Natural killer cell treated with Interleukin-12 subunit alpha and Interleukin-12 subunit beta and Interleukin-15 and Interleukin-18, amount 100 ng/mL, for 72 hours (primary cell): ENCODE measurements at places on chromosomes 3 and 15.

DNA sequence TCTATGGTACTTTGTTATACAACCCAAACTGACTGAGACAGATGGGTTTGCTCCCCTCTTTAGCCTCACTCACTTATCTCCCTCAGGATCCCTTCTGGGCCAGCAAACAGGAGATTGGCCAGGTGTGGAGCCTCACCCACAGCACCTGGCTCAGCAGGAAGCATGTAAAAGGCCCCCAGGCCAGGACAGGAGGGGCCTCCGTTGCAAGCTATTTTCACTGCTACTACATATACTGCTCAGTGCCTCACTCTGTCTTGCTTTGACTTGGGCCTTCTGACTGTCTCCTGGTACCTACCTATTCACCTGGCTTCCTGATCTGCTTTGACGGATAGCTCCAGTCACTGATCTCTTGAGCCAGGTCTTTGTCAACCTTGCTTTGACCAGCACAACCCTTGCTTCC, 20.4 kb upstream of the TPM1 start:
- no peak for DNase-seq

GRCh38 chr15:28986726-28987125, 101.0 kb downstream of the APBA2 start:
- no peak for DNase-seq

DNA sequence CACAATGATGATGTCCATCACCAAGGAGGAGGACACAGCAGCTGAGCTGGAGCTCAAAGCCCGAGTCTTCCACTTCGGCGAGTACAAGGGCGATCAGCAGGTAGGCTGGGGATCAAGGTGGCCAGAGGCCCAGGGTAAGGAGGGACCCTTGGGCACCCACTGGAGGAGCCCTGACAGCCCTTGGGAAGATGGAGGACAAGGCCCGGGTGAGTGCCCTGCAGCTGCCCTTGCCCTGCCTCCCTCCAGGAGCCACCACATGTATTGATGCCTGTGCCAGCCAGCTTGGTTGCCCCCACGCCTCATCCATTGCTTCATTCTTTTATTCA, 38.4 kb downstream of the CFAP100 start:
- DNase-seq: no peak

GRCh38 chr3:147428754-147429153, 19.6 kb downstream of the ZIC1 start:
- DNase-seq: no peak

DNA sequence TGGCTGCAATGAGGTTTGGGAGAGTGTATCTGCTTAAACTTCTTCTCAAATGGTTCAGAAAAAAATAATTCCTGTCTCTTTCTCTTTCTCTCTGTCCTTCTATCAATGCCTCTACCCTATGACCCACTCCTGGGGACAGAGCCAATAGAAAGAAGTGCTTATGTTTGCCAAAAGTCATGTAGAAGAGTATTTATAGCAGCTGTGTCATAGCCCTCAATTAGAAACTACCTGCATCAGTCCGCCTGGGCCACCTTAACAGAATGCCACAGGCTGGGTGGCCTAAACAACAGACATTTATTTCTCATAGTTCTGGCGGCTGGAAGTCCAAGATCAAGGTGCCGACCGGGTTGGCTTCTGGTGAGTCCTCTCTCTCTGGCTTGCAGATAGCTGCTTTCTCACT, 92.5 kb downstream of the HMG20A start:
- DNase-seq: no peak

DNA sequence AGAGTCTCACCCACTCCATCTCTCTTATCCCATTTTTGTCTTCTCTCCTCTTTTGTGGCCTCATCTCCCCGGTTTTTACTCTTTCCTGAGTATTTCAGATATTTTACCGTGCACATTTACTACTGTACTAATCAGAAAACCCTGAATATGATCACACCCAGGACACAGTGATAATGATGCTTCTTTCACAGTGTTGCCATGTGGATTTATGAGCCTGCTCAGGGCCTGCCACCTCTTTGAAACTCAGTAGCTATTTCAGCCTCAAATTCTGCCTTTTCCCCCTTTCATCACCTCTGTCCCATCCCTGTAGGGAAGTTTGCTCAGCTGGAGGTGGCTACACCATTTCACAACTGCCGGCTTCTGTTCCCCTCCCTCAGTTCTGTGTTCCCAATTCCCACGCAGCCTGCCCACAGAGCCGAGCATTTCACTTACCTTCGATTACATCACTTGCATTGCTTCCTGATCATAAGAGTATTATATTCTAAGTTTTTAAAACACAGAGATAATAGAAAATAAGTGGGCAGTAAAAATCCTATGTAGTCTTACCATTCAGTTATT, 33.2 kb downstream of the ARNT2 start:
- no peak for DNase-seq

GRCh38 chr3:14031271-14031670, 93.4 kb downstream of the CHCHD4 start:
- DNase-seq: no peak

DNA sequence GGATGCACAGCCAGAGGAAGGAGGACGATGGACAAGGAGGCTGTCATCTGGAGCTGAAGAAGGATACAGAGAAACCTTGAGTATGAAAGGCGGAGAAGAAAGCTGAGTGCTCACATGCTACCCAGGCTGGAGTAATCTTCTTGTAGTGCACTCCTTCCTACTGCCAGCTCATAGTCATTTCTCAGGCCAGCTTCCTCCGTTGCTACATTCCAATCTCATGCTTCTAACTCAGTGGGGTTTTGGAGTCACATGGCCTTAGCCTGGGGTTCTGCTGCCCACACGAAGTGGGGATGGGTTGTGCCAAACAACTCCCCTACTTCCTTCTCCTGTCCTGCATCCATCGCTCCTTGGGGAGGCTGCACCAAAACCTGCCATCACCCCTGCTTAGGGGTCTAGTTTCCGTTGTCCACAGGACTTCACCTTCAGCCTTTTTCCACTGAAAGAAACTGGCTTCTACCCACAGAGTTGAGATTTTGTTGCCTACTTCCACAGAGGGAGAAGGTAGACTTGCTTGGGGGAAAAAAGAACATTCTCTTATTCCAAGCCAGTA, 239.9 kb downstream of the EPHB1 start:
- DNase-seq: no peak

- no peak for DNase-seq
These were observed 180.4 kb upstream of the NR2E3 start for GRCh38 chr15:71629781-71630474.

GRCh38 chr3:196611761-196612483, 27.6 kb upstream of the NRROS start:
- no peak for DNase-seq

- DNase-seq: no peak
These were observed 246.1 kb downstream of the ZIC1 start for GRCh38 chr3:147655236-147655635.

- no peak for DNase-seq
These were observed 13.5 kb downstream of the CMTM7 start for GRCh38 chr3:32405155-32405554.

- no peak for DNase-seq
These were observed 19.3 kb upstream of the TSC22D2 start for GRCh38 chr3:150388498-150389418.
